ENCODE measurements at places on chromosomes 13 and 19.

DNA sequence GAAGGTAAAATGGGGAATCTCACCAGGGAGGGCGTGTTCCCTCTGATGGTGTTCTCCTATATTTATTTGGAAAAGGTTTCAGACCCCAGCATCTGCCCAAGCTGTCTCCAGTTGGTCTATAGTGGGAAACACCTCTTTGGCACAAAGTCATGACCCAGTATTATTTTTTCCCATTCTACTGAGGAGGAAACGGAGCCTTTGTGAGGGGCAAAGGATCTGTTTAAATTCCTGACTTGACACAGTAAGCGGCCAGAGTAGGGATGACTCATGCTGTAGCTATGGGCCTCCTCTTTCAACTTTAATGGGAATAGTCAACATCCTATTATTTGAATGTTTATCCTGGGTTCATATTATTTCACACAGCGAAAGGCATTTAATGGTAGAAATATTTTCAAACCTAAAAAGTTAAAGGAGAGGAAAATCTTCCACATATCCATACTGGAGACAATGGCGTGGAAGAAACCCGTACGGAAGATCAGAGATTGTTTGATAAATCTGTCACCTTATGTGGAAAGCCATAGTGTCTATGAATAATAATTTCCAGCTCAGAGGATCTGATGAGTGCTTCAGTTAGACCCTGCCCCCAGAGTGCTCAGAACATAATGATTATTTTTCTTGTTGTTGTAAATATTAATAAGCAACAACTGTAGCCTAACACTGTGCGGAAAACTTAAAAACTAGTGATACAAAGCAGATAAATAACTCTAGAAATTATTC lies 126.0 kb downstream of the FOXO1 start:
- DNase-seq: no peak

DNA sequence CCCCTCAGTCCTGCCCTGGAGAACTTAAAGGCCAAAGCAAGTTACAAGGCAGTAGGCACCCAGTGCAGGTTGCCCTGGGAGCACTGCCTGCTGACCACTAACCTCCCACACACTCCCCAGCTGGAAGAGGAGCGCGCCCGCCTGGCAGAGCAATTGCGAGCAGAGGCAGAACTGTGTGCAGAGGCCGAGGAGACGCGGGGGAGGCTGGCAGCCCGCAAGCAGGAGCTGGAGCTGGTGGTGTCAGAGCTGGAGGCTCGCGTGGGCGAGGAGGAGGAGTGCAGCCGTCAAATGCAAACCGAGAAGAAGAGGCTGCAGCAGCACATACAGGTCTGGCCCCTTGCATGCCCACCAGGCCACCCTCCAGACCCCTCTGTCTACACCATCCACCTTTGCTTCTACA lies 61.1 kb downstream of the KCNC3 start:
- DNase-seq: no peak

DNA sequence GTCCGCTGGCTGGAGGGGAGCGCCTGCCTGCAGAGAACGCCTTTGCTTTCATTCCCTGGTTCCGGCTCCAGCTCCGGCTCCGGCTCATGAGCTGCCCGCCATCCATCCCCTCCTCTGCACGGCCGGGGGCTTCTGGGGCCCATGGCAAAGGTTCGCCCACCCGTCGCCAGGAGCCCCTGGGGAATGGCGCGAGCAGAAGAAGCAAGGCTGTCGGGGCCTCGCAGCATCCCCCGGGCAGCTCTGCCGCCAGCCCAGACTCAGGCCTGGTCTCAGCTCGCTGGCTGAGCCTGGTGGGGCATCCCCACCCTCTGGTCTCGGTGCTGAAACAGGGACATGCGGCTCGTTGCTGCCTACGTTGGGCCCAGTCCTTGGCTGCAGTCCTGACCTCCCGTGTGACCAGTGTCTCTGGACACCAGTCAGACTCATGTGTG lies 96.8 kb downstream of the KDM4B start:
- no peak for DNase-seq

DNA sequence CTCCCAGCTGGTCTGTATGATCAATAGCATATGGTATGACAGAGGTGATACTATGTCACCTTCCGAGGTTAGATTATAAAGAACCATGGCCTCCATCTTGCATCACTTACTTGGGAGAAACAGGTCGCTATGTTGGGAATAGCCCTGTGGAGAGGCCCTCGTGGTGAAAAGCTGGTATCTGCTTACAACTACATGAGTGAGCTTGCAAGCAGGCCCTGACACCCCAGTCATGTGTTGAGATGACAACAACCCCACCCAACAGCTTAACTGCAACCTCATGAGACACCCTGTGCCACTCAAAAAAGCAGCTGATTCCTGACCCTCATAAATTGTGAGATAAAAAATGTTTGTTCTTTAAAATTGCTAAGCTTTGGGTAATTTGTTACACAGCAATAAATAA lies 18.8 kb downstream of the MTRF1 start:
- no peak for DNase-seq

GRCh38 chr13:39527961-39528660 lies 74.9 kb downstream of the LHFPL6 start:
- no peak for DNase-seq

DNA sequence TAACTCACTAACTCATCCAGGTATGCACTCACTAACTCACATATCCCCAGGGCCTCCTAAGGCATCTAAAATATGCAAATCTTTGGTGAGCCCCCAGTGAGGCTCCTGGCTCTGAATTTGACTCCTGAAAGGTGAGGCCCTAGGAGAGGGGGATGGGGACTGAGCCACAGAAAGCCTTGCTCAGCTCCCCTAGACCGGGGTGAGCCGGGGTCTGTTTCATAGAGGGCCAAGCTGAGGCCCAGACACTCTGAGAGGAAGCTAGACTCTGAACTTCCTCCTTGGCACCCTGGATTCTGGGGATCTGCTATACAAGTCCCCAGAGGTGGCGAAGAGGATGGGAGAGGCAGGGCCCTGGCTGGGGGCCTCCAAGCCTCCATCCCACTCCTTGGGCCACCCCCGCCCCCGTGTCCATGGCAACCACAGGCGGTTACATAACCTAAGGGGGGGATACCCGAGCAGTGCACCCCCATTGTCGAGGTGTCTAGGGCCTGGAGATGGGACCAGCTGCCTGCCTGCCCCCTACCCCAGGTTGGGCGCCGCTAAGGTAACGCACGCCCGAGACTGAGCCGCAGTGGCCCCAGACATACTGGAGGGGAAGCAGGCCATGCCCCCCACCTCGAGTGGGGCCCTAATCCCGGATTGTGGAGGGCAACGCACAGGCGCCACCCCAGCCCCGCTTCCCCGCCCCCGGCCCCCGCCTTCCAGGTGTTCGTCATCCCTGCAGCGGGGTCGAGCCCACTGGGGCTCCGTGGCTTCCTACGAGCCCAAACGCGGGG lies 646 bp downstream of the ABHD8 start:
- peak; percentile 34 for DNase-seq

DNA sequence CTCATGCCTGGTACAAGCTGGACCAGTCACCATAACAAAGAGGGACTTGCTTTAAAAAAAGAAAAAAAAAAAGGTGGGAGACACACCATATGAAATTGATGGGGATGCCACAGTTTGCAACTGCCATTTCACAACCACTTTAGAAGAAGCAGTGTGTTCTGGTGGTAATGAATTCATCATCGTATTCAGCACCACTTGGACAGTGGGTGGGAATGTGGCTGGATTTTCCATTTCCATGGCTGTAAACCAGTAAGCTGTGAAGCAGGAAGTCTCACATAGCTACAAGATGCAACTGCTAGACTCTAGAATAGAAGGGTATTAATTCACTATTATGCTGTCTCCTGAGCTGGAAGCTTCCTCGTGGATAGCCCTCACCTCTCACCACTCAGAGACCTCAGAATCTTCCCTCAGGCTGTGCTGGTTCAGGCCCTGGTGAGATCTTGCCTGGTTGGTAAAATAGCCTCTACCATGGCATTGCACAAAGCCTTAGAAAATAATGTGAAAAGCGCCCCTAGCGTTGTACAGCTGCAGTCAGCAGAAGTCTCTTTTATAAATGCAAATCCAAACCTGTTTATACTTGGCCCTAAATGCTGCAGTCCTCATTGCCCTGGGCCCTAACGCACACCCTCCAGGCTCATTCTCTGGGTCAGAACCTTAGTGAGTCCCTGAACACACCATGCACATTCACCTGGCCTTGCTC lies 150.7 kb downstream of the KCTD15 start:
- no peak for DNase-seq

GRCh38 chr13:98506322-98506721 lies 70.6 kb downstream of the STK24 start:
- no peak for DNase-seq

GRCh38 chr19:7152568-7152967 lies 83.1 kb downstream of the ZNF557 start:
- DNase-seq: no peak

GRCh38 chr19:31177246-31177645 lies 172.0 kb downstream of the TSHZ3 start:
- no peak for DNase-seq

GRCh38 chr19:6015841-6016545 lies 38.1 kb upstream of the RANBP3 start:
- DNase-seq: no peak

- no peak for DNase-seq
Measured at GRCh38 chr13:43058831-43059230, 35.4 kb downstream of the DNAJC15 start.

- DNase-seq: no peak
Measured at GRCh38 chr13:91323349-91323748, 24.1 kb upstream of the MIR17HG start.

DNA sequence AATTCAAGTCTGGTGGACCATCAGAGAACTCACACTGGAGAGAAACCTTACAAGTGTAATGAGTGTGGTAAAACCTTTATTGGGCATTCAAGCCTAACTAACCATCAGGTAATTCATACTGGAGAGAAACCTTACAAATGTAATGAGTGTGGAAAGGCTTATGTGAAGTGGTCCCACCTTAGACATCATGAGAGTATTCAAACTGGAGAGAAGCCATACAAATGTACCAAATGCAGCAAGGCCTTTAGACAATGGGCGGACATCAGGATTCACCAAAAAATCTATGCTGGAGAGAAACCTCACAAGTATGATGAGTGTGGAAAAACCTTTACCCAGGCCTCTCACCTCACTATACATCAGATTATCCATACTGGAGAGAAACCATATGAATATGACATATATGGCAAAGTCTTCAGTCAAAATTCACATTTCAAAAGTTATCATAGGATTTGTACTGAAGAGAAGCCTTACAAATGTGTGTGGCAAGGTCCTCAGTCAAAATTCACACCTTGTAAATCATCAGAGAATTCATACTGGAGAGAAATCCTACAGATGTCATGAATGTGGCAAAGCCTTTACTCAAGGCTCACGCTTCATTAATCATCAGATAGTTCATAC lies 19.7 kb upstream of the ZNF665 start:
- no peak for DNase-seq

DNA sequence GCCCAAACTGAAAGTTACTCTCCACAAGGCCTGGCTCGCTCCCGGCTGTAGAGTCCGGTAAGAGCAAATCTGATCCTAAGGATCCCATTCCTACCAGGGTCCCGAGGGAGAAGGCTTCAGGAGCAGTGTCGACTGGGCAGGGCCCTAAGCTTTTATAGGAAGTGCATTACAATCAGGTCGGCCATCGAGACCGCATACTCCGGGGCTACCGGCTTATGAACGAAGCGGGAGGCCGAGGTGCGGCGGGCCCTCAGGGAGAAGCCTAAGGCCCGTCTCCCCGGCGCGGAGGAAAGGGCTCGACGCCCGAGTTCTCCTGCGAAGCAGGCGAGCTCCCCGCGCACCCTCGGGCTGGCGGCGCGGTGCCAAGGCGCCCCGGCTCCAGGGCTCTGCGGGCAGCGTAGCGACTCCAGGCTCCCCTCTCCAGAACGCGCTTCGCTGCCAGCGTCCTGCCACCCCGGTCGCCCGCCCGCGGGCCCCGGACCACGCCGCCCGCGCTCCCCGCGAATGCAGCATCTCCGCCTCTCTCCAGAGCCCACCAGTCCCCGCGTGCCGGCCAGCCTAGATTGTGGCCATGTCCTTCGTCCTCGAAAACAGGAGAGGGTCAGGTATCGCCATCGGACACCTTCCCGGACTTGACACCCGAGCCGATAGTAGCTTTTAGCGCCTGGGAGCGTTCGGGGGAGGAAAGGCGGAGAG lies 1.4 kb downstream of the EFNB2 start:
- no peak for DNase-seq

DNA sequence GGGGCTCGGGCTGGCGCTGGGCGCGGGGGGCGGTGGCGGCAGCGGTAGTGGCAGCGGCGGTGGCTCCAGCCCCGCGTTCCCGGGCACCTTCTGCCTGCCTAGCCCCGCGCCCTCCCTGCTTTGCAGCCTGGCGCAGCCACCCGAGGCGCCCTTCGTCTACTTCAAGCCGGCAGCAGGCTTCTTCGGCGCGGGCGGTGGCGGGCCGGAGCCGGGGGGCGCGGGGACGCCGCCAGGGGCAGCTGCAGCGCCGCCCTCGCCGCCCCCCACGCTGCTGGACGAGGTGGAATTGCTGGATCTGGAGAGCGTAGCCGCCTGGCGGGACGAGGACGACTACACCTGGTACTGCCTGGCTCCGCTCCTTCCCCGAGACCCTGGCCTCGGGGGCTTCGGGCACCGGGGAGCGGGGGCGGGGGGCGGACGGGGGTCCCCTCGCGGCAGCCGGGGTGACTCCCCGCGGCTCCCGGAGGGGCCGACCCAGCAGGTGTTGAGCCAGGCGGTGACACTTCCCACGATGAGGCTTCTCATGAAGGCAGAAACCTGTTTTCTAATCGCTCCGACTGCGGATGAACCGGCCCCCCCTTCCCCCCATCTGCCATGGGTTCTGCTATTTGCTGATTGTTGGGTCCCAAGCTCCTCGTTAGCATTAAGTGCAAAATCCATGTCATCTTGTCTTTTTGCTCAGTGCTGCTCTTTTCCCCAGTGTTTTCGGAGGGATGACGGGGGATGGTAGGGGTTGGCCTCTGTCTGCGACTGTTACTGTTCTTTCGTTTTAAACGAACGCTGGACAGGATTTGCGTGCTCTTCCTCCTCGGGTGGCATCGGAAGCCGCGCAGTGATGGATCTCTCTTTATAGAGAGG lies 943 bp downstream of the SLAIN1 start:
- peak; percentile 20 for DNase-seq

- no peak for DNase-seq
Measured at GRCh38 chr13:101382701-101383100, 33.6 kb downstream of the NALCN start.

- DNase-seq: no peak
Measured at GRCh38 chr19:32168111-32168510, 177.3 kb upstream of the ZNF507 start.

- DNase-seq: no peak
Measured at GRCh38 chr13:47206111-47206510, 309.3 kb upstream of the HTR2A start.

GRCh38 chr19:30672926-30673325 lies 300.7 kb downstream of the ZNF536 start:
- no peak for DNase-seq
